ENCODE measurements at places on chromosomes 2 and 18. TPM values are rescaled to one million over a fixed set of nuclear protein-coding genes. Genes with fewer than 3 reads are reported as not detected.

Gene NOSTRIN
- total RNA-seq, result 26.1 TPM

Gene C2orf78
- not detected for total RNA-seq

Gene TFCP2L1
- 0.20 TPM for total RNA-seq

GRCh38 chr18:29326214-29326613, 1149.3 kb upstream of the CDH2 start:
- no peak for DNase-seq
- H3K27ac ChIP-seq, result no peak overlapping the region
- no peak overlapping the region for H3K4me3 ChIP-seq
- H3K27me3 ChIP-seq, result no peaks in the 10 kb centered on the region

DNA sequence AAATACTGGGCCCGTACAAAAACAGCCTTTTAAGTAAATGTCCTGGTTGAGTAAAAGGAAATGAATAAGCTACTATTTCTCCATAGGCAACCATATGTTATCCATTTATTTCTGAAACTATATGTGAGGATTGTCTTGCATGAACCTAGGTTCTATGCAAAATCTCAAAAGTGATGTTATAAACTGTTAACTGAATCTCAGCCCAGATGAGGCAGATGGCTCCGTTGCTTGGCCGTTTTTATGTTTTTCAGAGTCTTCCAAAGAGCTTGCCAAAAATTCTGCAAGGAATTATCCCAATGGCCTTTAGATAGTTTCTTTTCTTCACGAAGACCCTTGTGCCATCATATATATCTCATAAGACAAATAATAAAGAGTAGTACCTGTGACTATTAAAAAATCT, 1669.5 kb upstream of the DDX18 start:
- H3K4me1 ChIP-seq, result no peaks in the 10 kb centered on the region
- no peak overlapping the region for H3K4me3 ChIP-seq
- DNase-seq, result no peak
- H3K36me3 ChIP-seq, result no peaks in the 10 kb centered on the region
- no peaks in the 10 kb centered on the region for H3K27me3 ChIP-seq

GRCh38 chr2:217972490-217972889, 30.3 kb downstream of the TNS1 start:
- no peaks in the 10 kb centered on the region for H3K27me3 ChIP-seq
- DNase-seq, result no peak
- peaks cover 6% of the 10 kb centered on the region for H3K36me3 ChIP-seq
- H3K4me1 ChIP-seq, result peaks cover 12% of the 10 kb centered on the region
- H3K4me3 ChIP-seq, result no peak overlapping the region
- peak overlapping the region; percentile 60 for H3K27ac ChIP-seq

Data from tibial nerve (tissue), 4 donors.